ENCODE measurements at places on chromosomes 16 and 17. TPM values are rescaled to one million over a fixed set of nuclear protein-coding genes. Genes with fewer than 3 reads are reported as not detected.

DNA sequence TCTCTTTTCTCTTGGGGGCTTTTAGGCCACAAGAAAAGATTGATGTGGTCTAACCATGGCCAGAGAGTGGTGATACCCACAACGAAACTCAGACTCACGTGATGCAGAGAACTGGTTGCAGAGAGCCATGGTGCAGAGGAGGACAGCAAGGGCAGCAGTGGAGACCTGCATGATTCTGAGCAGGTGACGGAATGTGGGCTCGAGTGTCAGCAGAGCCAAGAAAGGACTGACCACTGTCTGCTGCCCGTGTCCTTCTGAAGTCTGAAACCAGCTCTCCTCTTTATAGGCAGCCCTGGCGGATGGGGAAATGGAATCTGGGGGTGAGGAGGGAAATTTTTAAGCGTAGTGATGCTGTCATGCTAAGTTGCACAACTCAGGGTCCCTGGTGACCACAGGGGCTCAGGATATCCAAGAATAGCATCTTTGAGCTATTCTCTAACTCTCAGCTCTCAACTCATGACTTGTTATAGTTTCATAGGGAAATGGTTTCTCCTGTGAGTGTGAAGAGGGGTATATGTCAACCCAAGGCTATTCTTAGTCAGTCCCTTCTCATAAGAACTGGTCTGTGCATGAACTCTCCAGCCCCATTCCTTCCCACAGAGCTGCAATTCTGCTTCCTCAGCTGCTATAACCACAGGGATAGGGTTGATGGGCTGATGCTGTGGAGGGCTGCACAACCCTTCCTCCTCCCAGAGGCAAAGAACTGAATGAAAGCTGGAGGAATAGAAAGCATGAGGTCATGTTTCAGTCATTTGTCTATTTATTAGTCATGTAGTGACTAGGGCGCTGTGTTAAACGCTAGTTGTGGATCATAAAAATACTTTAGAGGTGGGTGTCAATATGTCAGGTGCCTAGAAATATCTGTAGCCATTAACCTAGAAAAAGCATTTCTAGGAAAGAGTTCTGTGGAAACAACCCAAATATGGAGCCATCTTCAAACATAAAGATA is at the start of gene CCL3:
TSS of gene CCL3 (minus strand) at position 256 of the 949 bp plus-strand sequence. CDS start at position 171, 85 bp downstream.
- no peak within 1 kb of the TSS for H3K27ac ChIP-seq
- peak within 1 kb of the TSS; percentile 38 for H3K4me3 ChIP-seq
- no peaks in the 10 kb centered on the region for H3K36me3 ChIP-seq
- H3K4me1 ChIP-seq = no peaks in the 10 kb centered on the region

GRCh38 chr16:70701998-70702397 is 16.1 kb upstream of the MTSS2 start:
- peaks cover 65% of the 10 kb centered on the region for H3K4me1 ChIP-seq
- H3K4me3 ChIP-seq = no peak overlapping the region
- H3K27me3 ChIP-seq = no peaks in the 10 kb centered on the region

DNA sequence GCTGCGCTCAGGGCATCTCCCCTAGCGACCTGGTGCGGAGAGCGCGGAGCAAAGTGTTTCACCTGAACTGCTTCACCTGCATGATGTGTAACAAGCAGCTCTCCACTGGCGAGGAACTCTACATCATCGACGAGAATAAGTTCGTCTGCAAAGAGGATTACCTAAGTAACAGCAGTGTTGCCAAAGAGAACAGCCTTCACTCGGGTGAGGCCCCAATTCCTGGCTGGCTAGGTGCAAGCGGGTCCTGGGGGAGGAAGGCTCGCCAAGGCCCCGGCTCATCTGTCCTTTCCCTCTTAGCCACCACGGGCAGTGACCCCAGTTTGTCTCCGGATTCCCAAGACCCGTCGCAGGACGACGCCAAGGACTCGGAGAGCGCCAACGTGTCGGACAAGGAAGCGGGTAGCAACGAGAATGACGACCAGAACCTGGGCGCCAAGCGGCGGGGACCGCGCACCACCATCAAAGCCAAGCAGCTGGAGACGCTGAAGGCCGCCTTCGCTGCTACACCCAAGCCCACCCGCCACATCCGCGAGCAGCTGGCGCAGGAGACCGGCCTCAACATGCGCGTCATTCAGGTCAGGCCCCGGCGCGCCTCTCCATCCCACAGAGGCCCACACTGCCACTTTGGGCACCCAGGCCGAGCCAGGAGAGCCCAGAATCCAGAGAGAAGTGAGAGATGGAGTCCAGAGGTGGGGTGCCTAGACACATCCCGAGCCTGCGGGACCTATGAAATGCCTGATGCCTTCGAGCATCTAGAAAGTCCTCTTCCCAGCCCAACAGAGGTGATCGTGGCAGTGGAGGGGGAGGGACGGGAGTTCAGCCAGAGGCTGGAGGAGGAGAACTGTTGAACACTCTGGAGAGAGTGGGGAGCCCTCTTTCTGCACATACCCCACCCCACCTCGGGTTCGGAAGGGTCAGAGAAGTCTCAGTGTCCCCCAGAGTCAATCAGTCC is 3.3 kb downstream of the LHX1 start:
- peaks cover 47% of the 10 kb centered on the region for H3K4me1 ChIP-seq
- H3K27ac ChIP-seq = no peak overlapping the region
- no peak overlapping the region for H3K4me3 ChIP-seq
- DNase-seq = no peak
- H3K36me3 ChIP-seq = no peaks in the 10 kb centered on the region

DNA sequence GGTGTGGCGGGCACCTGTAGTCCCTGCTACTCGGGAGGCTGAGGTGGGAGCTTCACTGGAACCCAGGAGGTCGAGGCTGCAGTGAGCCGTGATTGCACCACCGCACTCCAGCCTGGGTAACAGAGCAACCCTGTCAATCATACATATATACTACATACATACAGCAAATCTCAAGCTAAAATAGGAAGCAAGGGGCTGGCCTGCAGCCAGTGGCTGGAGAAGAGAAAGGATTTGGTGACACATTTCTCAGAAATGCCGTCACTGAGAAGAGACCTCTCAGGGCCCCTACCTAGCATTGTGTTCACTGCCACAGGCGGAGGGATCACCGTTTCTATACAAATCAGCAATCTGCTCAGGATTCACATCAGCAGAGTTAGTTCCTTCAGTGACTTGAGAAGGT is 16.9 kb downstream of the NARF start:
- peaks cover 85% of the 10 kb centered on the region for H3K36me3 ChIP-seq
- no peaks in the 10 kb centered on the region for H3K4me1 ChIP-seq
- H3K4me3 ChIP-seq = no peak overlapping the region
- DNase-seq = no peak
- H3K27me3 ChIP-seq = no peaks in the 10 kb centered on the region

DNA sequence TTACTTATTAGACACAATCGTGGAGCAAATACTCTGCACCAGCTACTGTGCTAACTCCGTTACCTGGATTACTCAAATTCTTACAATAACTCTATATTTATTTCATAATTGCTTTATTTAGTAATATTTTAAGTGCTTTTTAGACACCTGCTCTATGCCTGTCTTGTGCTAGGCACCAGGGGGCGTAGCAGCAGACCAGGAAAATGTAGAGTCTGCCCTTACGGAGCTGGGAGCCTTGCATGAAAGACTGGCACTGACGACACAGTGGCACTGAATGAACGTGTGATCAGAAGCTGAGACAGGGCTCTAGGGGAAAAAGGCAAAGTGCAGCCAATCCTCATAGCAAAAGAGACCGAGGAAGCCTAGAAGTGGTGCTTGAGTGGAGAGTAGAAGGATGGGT is 486.5 kb downstream of the CDH13 start:
- H3K27ac ChIP-seq = no peak overlapping the region
- DNase-seq = no peak
- H3K4me3 ChIP-seq = no peak overlapping the region
- H3K36me3 ChIP-seq = no peaks in the 10 kb centered on the region
- H3K27me3 ChIP-seq = no peaks in the 10 kb centered on the region

- DNase-seq = no peak
- H3K36me3 ChIP-seq = no peaks in the 10 kb centered on the region
- H3K27me3 ChIP-seq = no peaks in the 10 kb centered on the region
- no peaks in the 10 kb centered on the region for H3K4me1 ChIP-seq
- no peak overlapping the region for H3K27ac ChIP-seq
These were observed 159.1 kb downstream of the HS3ST3B1 start for GRCh38 chr17:14459955-14460354.

DNA sequence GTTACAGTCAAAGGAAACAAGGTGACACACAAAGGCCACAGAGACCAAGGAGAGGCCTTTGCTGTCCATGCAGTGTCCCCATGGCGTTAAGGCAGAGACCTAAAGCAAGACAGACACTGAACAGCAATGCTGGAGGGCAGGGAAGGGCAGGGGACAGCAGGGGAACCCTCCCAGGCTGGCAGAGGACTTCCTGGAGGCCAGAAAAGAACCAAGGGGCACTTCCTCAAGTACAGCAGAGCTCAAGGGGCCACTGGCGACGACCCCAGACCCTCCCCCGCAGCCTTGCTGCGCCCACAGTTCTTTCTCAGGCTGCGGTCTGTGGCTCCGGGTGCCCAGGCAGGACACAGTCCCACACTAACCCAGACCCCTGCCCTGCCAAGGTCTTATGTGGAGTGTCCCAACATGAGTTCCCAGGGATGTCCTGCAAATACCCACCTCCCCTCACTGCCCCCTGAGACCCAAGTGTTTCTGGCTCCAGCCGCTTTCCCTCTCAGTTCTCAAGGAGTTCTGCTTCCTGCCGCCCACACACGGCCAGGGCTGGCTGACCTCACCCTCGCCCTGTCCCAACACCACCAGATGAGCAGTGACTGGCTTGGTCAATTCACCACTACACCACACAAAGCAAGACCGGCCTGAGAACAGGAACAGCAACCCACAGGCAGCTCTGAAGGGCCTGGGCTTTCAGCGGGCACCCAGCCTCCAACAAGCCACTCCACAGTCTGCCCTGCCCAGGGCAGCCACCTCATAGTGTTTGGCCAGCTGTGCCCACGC is 4.2 kb downstream of the CLCN7 start:
- H3K4me1 ChIP-seq = no peaks in the 10 kb centered on the region
- H3K27ac ChIP-seq = no peak overlapping the region
- DNase-seq = peak; percentile 63
- H3K4me3 ChIP-seq = no peak overlapping the region
- H3K27me3 ChIP-seq = no peaks in the 10 kb centered on the region

DNA sequence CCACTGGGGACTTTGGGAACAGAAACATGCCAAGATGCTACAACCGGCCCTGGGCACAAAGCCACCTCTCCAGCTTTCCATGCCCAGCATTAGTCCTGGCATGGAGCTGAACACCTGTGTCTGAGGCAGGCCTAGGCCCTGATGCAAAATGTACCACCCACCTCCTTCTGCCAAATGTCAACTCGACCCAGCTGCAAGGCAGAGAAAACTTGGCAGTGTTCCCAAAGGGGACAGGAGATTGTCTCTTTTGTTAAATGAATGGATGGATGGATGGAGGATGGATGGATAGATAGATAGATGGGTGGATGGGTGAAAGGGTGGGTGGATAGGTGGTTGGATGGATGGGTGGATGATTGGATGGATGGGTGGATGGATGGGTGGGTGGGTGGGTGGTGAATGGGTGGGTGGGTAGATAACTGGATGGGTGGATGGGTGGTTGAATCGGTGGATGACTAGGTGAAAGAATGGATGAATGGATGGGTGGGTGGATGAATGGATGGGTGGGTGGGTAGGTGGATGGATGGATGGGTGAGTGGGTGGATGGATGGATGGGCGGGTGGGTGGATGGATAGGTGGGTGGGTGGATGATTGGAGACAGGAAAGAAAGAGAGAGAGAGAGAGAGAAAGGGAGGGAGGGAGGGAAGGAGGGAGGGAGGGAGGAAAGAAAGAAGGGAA is 73.4 kb upstream of the TNRC6C start:
- no peaks in the 10 kb centered on the region for H3K36me3 ChIP-seq
- peak; percentile 17 for DNase-seq
- no peak overlapping the region for H3K4me3 ChIP-seq

DNA sequence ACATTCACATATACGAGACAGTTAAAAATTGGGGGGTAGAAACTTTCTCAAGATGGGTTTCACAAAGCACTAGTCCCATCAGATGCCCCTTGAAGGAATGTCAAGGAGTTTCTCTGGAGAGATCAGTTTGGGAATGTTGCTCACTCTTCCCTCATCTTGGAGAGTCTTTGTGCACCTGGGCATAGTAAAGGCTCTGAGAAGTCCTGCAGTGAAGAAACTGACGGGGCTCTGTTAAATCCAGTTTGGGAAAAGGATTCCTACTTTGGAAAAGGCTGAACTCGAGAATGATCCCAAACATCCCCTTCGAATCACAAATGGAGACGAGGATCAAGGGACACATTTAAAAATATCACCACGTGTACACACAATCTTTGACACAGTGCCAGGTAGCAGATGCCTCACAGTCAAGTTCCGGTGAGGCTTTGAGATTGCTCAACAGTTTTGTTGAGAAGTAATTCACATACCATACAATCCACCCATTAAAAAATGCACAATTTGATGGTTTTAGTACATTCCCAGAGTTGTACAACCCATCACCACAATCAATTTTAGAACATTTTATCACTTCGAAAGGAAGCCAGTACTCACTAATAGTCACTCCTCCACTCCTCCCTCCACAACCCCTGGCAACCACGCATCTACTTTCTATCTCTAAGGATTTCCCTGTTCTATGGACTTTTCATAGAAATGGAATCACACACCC is 203.4 kb upstream of the FOXF1 start:
- no peak for DNase-seq
- no peaks in the 10 kb centered on the region for H3K27me3 ChIP-seq
- peak overlapping the region; percentile 36 for H3K27ac ChIP-seq
- no peak overlapping the region for H3K4me3 ChIP-seq

DNA sequence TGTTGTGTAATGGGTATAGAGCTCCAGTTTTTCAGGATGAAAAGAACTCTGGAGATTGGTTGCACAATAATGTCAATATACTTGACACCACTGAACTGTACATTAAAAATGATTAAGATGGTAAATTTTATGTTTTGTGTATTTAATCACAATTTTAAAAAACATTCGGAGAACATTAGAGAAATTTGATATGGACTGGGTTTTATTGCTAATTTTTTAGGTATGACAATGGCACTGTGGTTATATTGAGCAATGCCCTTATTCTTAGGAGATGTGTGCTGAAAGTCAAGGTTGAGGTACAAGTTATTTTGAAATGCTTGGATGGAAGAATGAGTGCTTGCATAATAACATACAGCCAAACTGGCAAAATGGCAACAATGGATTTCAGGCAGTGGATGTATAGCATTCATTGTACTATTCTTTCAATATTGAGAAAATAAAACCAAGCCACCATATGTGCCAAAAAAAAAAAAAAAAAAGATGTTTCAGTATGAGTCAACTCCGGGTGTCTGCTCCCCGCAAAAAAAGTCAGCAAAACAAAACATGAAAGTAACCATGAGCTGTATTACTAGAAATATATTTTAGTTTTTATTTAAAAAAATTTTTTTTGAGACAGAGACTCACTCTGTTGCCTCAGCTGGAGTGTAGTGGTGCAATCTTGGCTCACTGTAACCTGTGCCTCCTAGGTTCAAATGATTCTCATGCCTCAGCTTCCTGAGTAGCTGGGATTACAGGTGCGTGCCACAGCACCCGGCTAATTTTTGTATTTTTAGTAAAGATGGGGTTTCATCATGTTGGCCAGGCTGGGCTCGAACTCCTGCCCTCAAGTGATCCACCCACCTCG is 19.8 kb downstream of the HOXB1 start:
- no peaks in the 10 kb centered on the region for H3K4me1 ChIP-seq
- no peak overlapping the region for H3K27ac ChIP-seq
- H3K27me3 ChIP-seq = peaks cover 2% of the 10 kb centered on the region
- no peak overlapping the region for H3K4me3 ChIP-seq

GRCh38 chr17:35521150-35521549 is 16.3 kb downstream of the SLFN12L start:
- H3K4me3 ChIP-seq = no peak overlapping the region
- H3K4me1 ChIP-seq = no peaks in the 10 kb centered on the region
- no peaks in the 10 kb centered on the region for H3K36me3 ChIP-seq
- H3K27me3 ChIP-seq = no peaks in the 10 kb centered on the region
- no peak for DNase-seq

The CCL2 gene
- 54.4 TPM for total RNA-seq

The MATCAP1 gene
- total RNA-seq = 9.3 TPM

The IL17C gene
- total RNA-seq = not detected

The KCNJ2 gene
- total RNA-seq = 53.5 TPM

The MT1M gene
- 1.3 TPM for total RNA-seq

The ZDHHC1 gene
- 6.2 TPM for total RNA-seq

The SLFN14 gene
- not detected for total RNA-seq

The SLC13A2 gene
- total RNA-seq = not detected

Measured in heart left ventricle (tissue), 16 donors.